HS-27A (cell line): ENCODE measurements at places on chromosomes 12 and 14.

DNA sequence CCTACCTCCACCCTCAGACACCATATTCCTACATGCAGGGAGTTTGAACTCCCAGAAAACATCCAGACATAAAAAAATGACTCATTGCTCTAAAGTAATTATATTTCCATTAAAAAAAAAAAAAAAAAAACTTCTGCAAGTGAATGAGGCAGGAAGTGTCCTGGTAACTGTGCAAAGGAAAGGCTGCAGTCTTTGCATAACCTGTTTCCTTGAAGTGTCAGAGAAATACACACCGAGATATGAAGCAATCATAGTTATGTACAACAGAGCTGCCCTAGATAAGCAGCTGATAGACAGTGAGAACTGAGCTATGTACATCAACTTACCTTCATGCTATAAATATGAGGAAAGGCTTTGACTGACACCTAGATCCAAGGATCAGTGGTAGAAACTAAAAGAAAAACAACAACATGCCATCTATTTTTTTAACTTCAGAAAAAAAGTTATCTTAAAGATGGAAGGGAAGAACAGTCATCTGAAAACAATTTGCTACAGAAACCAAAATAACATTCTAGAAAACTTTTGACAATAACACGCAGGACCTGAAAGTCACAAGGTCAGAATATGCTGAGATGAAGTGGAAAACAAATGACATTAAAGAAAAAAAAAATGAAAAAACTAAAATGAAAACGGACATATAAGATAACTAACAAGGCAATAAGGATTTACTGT lies 263.2 kb downstream of the SEC23A start:
- peak; percentile 20 for DNase-seq

GRCh38 chr12:93846936-93847516 lies 169.9 kb downstream of the CRADD start:
- no peak for DNase-seq

DNA sequence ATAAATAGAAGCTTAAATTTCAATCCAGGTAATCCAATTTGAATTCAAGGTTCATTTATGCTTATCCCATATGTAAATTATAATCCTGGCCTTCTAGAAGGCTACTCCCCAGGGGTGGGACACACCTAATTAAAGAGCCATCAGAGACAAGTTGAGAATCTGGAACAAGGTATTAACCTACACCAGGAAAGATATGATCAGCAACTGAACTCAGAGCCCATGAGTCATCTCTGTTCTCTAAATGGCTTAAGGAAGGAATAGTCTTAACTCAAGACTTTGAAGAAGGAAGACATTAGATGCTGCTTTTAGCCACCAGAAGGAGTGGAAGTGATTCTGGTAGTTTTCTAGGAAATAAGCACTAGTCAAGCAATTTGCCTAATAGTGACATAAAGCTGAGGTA lies 88.0 kb downstream of the KIF21A start:
- DNase-seq, result no peak

DNA sequence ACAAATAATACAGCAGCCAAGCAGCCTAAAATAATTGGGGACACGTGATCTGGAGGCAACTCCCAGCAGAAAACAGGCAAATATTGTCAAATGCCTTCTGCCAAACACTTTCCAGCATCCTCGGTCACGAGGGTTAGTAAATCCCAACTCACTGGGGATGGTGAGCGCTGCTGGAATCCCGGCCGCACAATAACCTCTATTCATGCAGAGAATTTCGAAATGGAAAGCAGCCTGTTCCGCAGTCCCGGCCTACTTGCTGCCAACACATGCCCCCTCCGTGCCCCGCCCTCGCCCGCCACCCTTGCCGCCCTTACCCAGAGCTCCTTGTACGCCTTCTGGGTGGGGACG lies 62.2 kb downstream of the RFX4 start:
- no peak for DNase-seq

DNA sequence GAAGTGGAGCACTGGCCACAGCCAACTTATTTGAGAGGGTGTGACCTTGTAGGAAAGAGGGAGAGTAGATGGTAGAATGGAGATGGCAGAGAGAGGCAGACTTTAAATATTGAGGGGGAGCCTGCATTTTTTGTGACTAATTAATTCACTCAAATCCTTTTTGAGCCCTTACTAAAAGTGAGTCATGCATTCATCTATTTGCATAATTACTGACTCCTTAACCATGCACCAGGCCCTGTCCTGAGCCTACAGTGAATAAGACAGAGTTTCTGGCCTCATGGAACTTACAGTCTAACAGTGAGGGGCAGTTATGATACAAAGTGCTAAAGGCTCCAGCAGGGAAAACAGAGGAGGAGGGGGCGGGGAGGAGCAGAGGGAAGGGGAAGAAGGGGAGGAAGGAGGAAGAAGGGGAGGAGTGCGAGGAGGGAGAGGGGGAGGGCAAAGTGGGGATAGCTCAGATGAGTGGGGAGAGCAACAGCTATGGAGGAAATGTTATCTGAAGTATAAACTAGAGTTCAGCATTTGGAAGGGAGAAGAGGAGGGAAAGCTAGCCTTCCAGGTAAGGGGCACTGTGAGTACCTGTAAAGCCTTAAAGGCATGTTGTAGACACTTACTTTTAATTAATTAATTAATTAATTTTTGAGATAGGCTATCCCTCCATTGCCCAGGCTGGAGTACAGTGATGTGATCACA lies 7.5 kb upstream of the CTDSP2 start:
- DNase-seq, result no peak

GRCh38 chr12:18171571-18171970 lies 81.6 kb upstream of the RERGL start:
- peak; percentile 64 for DNase-seq

- no peak for DNase-seq
These were observed 42.4 kb downstream of the PLEKHG3 start for GRCh38 chr14:64746298-64747250.

- no peak for DNase-seq
These were observed 4.9 kb upstream of the HOXC12 start for GRCh38 chr12:53949631-53950436.

DNA sequence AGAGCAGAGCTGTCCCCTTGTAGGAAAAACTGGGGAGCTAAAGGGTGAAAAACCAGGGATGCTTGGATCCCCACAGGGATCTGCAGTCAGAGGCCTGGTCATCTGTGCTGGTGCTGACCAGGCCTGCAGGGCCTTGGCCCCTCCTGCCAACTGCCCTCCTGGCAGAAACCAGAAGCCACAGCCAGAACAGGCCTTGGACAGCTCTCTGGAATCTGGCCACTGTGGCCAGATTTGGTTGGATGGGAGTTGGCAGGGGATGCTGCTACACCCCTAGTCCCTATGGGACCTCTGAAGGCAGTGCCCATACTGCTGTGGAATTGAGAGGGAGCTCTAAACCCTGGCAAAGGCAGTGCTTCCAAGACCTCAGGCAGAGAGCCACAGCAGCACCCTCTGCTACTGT lies 9.2 kb upstream of the GPX2 start:
- DNase-seq, result no peak

- no peak for DNase-seq
These were observed 132.0 kb downstream of the MED13L start for GRCh38 chr12:116145451-116145850.

GRCh38 chr14:69711477-69711876 lies 55.5 kb upstream of the SRSF5 start:
- no peak for DNase-seq

DNA sequence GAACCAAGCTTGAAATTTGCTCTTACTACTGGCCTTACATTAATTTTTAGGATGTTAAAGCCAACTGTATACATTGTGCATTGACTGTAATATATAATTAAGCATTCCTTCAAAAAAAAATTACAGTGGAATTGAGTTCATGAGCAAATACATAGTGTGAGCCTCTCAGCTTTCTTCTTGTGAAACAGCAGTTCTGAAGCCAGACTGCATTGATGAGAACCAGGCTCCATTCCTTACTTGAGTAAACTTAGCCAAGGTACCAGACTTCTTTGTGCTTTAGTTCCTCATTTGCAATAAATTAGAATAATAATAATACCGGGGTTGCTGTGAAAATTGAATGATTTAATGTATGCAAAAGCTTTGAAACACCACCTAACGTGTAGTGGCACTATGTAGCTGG lies 169.5 kb downstream of the ANO4 start:
- DNase-seq, result no peak

GRCh38 chr14:63956326-63956725 lies 103.5 kb downstream of the SYNE2 start:
- DNase-seq, result no peak

DNA sequence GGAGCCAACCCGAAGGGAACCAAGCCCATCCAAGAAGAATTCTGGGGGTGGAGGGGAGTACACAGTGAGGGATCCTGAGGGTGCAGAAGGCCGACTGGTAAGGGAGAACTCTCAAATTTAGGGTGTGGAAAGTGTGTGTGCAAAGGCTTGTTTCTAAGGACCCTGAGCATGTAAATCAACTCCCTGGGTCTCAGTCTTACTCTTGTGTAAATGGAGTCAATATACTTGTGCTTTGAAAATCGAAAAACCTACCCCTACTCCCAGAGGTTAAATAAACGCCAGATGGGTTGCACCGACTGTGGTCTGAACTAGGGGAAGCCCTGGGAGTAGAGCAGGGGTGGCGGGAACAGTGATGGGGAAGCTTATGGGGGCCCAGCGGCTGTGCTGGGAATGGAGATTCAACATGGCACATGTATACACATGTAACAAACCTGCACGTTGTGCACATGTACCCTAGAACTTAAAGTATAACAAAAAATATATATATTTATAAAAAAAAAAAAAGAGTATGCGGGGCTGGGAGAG lies 6.0 kb downstream of the B4GALNT1 start:
- DNase-seq, result no peak

DNA sequence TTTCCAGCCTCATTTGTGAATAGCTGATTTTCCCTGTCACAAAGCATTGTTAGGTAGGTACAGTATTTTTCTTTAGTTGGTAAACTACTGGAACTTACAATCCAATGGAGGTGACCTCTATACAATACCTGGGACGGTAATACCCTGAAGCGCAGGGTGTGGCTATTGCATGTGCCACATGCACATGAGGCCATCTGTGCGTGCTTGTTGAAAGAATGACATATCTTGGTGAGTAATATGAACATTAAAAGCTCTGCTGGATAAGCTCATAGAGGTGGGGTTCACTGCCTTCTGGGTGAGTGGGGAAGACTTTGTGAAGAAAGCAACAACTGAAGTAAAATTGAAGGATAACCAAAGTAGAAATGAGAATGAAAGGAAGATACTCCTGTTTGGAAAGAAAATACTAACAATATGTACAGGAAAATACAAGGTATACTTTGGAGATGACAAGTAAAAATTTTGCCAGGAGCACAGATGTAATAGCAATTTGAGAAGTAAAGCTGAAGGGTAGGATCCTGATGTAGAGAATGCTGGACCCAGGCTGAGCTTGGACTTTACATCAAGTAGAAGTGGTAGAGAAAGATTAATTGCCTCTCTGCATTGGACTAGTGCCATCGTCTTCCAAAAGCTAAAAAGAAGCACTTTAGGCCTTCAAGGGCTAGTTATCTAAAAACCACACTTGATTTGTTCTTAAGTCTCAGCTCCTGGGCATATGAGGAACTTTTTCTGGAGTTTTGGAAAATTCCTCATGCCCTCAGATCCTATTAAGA lies 97.1 kb downstream of the SLC38A6 start:
- DNase-seq, result no peak

- DNase-seq, result no peak
These were observed 27.8 kb downstream of the AREL1 start for GRCh38 chr14:74685056-74685455.

DNA sequence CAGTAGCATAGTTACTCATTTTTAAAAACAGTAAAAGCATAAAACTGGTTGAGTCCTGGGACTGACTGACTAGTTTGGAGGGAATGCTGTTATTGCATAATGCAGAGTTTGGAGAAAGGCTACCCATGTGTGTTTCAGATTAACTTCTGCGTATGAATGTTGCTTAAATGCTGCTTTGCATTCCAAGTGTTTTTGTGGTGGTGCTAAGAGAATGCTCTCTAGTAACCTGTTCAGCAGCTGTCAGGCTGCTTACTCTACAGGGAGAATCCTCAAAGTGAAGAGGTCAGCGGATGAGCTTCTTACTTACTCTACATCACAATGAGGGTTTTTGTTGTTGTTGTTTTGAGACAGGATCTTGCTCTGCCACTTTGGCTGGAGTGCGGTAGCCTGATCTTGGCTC lies 4.3 kb downstream of the DLST start:
- DNase-seq, result no peak

- no peak for DNase-seq
These were observed 921.2 kb upstream of the FOXG1 start for GRCh38 chr14:27845241-27845850.
